ENCODE measurements at places on chromosomes 4 and X.

DNA sequence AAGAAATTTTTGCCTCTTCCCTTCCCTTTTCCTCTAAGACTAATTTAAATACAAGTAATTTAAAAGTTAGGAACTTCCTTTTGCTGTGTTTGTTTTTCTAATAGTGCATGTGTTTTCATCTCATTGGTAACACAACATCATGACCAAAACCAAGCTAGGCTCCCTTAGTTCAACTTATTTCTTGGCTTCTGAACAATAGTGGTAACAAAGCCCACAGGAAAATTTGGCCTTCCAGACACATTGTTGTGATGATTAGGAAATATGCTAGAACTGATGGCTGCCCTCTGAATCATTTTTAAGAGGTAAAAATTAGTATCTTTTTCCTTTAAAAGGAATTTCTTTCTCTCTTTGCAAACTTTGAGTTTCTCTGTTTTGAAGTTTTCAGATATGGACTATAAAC is 25.5 kb upstream of the TEC start:
- no peak for DNase-seq

DNA sequence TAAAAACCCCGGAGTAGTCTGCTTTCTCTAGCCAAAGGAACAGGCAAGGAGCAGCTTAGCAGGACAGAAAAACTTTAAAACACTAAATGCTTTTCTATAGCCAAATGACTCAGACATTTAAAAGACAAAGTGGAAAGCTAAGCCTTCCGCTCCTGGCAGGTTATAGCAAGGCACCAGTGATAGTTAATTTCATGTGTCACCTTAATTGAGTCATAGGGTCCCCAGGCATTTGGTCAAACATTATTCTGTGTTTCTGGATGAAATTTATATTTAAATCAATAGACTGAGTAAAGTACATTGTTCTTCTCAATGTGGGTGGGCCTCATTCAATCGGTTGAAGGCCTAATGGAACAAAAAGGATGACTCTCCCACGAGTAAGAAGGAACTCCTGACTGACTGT is 885.7 kb upstream of the ADGRL3 start:
- DNase-seq = no peak

DNA sequence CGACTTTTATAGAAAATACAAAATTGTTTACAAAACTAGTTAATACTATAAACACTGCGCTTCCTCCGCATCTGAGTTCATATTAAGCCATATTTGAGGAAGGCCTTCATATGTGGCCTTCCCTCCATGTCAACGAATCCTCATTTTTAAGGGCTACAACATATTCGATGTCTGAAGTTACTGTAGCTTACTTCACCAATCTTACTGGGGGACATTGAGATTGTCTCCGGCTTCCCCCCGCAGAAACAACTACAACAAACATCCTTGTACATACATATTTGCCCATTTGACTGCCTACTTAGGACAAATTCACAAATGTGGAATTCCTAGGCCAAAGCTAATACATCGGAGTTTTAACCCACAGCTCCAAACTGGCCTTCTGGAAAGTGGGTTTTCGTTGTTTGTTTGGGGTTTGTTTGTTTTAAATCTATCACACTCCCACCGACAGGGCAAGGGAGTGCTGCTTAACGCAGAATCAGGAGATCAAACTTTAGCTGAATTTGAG is 581 bp upstream of the FAM114A1 start:
- no peak for DNase-seq

GRCh38 chrX:23327104-23327503 is 7.5 kb upstream of the PTCHD1 start:
- no peak for DNase-seq

- no peak for DNase-seq
These were observed 137.2 kb downstream of the SH3KBP1 start for GRCh38 chrX:19750028-19750782.

GRCh38 chr4:176052744-176053143 is 12.9 kb upstream of the WDR17 start:
- DNase-seq = no peak

DNA sequence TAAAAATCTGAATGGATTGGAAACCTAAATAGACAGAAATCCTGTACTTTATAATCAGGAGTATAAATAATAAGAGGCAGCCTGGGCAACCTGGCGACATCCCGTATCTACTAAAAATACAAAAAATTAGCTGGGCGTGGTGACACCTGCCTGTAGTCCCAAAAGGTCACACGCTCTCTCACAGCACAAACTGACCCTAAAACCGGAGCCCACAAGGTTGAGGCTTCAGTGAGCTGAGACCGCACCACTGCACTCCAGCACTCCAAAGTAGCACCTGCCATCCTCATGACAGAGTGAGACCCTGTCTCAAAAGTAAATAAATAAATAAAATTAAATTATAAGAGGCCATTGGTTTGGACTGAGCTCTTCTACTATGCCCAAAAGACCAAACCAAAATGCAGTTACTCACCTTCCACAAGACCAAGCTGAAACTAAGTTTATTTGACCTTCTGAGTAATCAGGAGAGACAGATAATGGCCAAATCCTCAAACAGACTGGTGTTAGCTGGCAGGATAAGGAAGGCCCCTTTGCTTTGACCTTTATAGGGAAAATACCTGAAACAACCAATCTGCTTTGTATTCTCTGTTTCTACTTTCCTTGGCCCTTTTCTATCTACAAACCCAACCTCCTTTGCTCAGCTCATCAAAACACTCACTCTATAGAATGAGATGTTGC is 3.2 kb upstream of the GRSF1 start:
- DNase-seq = no peak

- no peak for DNase-seq
These were observed 403.2 kb downstream of the KLHL13 start for GRCh38 chrX:117713411-117713810.

DNA sequence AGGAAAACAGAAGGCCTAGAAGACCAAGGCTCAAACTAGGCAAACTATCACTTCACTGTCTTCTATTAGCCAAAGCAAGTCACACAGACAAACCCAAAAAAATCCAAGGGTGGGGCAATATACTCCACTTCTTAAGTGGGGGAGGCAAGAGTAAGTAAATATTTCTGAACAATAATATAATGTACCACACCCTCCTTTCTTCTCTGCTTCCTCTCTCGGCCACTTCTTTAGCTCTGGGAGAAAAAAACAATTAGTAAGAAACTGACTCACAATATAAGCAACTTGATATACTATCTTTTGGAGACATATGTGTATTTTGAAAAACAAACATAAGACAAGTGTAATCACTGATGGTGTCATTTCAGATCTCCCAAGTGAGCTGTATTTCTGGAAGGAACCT is 14.8 kb downstream of the DCAF8L1 start:
- DNase-seq = no peak

DNA sequence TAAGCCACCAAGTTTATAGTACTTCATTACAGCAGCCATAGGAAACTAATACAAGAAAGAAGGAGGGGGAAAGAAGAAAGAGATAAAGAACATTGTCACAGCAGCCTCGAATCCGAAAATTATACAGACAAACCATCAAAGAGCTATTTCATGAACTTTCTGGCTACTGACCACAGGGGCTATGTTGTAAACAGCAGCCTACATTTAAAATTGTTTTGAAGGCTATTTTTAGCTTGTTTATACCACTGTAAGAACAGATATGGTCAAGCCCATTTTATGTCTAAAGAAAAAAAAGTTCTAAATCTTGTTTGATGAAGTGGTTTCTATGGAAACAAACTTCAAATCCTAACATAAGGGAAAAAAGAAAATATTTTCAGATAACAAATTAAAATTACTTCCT is 282.1 kb downstream of the GABRG1 start:
- no peak for DNase-seq

GRCh38 chr4:76980261-76980660 is 30.7 kb downstream of the SEPTIN11 start:
- DNase-seq = no peak

- DNase-seq = no peak
These were observed 59.9 kb upstream of the SPP1 start for GRCh38 chr4:87915621-87916020.

GRCh38 chr4:11116940-11117339 is 311.8 kb downstream of the HS3ST1 start:
- no peak for DNase-seq

DNA sequence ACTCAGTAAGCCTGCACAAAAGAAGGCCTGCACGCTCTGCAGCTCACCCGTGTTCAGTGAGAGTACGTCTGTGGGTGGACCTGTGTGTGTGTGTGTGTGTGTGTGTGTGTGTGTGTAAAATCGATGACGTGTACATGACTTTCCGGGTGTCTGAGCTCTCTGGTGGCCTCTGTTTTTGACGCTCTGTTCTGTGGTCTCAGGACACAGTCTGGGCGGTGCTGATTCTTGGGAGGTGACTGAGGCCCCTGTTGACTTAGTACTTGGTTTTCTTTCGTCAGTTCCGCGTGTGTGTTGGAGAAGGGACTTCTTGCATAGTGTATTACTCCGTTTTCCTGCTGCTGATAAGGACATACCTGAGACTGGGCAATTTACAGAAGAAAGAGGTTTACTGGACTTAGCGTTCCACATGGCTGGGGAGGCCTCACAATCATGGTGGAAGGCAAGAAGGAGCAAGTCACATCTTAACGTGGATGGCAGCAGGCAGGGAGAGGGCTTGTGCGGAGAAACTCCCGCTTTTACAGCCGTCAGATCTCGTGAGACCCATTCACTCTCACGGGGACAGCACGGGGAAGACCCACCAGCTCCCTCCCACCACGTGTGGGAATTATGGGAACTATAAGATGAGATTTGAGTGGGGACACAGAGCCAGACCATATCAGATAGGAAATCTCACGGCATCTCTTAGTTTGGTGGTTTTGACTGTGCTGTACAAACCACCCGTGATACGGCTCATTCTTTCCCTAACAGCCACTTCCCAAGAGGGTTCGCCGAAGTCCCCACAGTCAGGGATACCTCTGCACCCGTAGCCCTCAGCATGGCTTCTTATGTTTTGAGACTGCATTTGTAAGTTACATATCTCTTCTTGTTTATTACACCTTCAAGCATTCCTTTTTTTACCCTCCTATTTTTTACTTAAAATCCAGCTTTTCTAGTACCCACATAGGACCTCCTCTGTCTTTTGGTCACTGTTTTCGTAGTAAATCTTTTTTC is 24.5 kb downstream of the UVSSA start:
- DNase-seq = no peak

DNA sequence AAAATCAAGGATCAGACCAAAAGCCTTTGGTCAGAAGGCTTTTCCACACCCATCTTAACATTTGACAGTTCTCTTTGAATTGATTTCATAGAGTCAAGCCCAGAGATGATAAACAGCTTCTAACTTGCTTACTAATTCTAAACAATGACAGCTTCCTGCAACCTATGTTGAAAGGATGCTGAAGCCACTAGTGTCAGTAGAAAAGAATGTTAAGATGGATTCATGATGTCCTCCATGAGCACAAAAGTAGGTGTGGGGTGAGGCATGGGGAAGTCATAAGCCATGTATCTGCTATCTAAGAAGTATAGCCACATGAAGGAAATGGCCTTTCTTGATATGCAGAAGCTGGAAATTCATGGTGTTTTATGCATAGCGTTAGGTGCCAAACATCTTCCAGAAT is 269.3 kb downstream of the DHX15 start:
- DNase-seq = no peak

- DNase-seq = no peak
These were observed 54.5 kb upstream of the FBXW7 start for GRCh38 chr4:152590179-152591031.

- no peak for DNase-seq
These were observed 35.4 kb upstream of the BCLAF3 start for GRCh38 chrX:20026278-20026677.

DNA sequence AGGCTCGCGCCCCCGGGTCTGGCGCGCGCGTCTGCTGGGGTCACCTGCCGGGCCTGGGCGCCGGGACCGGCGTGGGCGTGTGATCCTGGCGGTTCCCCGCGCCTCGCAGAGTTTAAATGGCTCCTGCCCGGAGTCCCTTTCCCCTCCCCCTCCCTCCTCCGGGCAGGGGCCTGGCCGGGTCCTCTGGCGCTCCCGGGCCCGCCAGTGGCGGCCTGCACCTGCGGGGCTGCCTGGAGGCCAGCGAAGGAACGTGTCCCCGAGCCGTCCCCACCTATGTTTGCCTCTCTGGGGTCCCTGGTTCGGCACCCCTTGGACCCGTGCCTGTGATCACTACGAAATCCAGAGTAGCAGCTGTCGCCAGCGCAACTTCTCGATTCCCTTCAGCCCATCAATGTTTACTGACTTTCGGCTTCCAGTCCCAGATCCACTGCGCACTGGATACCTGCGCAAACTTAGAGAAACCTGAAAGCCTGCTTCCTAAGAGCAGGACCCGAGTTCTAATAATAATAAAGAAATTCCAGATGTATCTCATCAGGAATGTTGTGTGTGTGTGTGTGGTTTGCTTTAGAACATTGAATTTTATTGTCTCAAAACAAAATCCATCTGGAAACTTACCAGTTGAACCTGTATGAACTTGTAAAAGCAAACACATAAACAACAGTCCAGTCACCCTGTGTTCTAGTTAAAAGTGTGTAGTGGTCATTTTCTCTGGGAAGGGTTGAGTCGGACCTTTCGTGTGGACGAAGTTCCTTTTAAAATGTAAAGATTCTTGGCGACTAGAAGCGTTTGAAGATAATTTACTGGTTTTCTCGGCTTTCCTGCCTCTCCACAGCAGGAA is 788 bp downstream of the SHROOM2 start:
- no peak for DNase-seq

GRCh38 chrX:48794911-48795515 is 6.9 kb upstream of the HDAC6 start:
- DNase-seq = no peak

DNA sequence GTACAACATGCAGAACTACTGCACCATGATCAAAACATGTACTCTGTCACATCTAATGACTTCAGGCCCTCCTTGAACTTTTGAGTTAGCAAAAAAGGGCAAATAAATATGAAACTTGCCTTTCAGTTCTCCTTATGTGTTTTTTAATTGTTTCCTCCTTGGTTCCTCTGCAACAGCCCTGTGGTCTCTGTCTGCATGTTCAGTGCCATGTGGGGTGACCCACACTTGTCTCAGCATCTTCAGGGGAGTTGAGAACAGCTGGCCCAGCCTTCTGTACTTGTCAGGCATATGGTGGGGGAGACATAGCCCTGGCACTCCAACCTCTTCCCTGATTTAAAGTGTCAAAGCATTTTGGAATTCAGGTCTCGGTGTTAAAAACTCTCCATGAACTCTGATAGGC is 188.0 kb upstream of the PGRMC2 start:
- no peak for DNase-seq

DNA sequence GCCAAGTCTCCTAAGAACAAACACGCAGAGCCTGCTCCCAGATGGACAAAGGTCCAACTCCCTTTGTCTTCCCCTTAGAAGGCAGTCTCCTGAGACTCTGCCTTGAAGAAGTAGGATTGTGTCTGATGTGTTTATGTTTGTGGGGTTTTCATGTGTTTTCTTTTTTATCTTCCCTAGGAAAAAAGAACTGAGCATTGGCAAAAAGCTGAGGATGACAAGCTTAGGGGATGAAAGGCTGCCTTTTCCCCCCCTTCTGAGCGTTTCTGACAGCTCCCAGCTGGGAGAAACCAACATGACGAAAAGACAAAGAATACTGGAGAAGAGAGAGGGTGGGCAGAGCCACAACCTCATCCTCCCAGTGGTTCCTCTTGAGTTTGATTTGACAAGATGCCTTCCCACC is 181.1 kb downstream of the EVC2 start:
- no peak for DNase-seq

GRCh38 chr4:56630876-56631666 is 50.0 kb downstream of the HOPX start:
- DNase-seq = no peak

Data from T-helper 1 cell (primary cell).